ENCODE measurements at places on chromosomes 13 and 19.

DNA sequence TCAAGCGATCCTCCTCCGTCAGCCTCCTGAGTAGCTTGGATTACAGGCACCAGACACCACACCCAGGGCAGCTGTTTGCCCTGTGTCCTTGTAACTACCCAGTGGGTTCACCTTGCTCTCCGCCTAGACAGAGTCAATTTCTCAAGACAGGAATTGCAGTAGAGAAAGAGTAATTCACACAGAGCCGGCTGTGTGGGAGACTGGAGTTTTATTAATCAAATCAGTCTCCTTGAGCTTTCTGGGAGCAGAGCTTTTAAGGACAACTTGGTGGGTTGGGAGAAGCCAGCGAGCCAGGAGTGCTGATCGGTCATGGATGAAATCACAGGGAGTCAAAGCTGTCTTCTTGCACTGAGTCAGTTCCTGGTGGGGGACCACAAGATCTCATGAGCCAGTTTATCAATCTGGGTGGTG, 20.6 kb upstream of the ADGRE1 start:
- DNase-seq = no peak

- DNase-seq = no peak
These were observed 23.1 kb downstream of the PEPD start for GRCh38 chr19:33498391-33499000.

- no peak for DNase-seq
These were observed 139.4 kb downstream of the FREM2 start for GRCh38 chr13:38826182-38826813.

DNA sequence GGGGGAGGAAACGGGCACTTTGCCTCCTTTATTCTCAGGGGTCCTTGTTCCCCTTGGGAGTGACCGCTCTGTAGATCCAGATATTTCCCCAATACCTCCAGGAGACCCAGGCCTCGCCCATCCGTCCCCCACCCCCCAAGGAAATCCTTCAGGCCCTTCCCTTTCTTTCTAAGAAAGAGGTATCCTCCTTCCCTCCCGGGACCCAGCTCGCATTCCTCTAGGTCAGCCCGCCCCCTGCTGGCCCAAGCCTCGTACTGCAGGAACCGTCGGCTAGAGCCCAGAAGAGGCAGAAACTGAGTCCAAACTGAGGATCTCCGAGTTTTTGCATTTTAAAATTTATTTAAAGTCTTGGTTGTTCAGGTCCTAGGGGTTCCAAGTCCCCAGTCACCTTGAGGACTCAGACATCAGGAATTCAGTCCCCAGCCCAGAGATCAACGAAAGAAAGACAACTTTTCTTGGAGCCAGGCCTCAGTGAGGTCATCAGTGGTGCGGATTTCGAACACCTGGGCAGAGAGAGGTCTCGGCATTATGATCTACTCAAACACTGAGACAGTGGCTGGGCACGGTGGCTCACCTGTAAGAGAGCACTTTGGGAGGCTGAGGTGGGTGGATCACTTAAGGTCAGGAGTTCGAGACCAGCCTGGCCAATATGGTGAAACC, 7.5 kb upstream of the LRFN1 start:
- no peak for DNase-seq

DNA sequence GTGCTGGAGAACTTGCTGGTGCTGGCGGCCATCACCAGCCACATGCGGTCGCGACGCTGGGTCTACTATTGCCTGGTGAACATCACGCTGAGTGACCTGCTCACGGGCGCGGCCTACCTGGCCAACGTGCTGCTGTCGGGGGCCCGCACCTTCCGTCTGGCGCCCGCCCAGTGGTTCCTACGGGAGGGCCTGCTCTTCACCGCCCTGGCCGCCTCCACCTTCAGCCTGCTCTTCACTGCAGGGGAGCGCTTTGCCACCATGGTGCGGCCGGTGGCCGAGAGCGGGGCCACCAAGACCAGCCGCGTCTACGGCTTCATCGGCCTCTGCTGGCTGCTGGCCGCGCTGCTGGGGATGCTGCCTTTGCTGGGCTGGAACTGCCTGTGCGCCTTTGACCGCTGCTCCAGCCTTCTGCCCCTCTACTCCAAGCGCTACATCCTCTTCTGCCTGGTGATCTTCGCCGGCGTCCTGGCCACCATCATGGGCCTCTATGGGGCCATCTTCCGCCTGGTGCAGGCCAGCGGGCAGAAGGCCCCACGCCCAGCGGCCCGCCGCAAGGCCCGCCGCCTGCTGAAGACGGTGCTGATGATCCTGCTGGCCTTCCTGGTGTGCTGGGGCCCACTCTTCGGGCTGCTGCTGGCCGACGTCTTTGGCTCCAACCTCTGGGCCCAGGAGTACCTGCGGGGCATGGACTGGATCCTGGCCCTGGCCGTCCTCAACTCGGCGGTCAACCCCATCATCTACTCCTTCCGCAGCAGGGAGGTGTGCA, 587 bp downstream of the S1PR4 start:
- DNase-seq = no peak

DNA sequence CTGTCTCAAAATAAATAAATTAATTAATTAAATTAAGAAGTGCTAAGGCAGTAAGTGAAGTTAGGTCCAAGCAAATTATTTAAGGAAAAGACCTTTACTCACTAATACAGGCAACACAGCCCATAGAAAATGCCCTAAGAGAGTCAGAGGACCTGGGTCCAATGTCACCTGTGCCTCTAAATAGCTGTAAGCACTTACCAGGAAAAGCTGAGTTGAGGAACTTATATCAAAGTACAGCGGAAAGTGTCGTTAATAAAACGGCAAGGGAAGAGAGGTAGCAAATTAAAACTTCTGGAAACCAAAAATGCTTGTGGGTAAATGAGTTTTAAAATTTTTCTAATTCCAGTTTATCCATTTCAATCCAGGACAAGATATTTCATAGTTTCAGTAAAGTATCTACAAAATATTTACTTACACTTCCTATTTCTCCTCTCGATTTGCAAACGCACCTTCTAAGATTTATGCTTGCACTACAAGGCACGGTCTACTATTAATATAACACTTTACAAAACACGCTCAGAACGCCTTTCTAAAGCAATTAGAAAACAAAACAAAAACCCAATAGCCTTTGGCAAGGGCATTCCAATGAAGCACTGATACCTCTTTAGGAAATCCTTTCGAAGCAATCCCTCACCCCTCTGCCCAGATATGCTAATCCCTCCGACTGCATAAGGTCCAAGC, 963 bp downstream of the VPS36 start:
- DNase-seq = no peak

- no peak for DNase-seq
These were observed 10.0 kb downstream of the CFD start for GRCh38 chr19:869245-870177.

GRCh38 chr13:114161644-114162532, 17.2 kb upstream of the CFAP97D2 start:
- no peak for DNase-seq

GRCh38 chr19:3471954-3472655, 8.2 kb downstream of the SMIM24 start:
- DNase-seq = no peak

DNA sequence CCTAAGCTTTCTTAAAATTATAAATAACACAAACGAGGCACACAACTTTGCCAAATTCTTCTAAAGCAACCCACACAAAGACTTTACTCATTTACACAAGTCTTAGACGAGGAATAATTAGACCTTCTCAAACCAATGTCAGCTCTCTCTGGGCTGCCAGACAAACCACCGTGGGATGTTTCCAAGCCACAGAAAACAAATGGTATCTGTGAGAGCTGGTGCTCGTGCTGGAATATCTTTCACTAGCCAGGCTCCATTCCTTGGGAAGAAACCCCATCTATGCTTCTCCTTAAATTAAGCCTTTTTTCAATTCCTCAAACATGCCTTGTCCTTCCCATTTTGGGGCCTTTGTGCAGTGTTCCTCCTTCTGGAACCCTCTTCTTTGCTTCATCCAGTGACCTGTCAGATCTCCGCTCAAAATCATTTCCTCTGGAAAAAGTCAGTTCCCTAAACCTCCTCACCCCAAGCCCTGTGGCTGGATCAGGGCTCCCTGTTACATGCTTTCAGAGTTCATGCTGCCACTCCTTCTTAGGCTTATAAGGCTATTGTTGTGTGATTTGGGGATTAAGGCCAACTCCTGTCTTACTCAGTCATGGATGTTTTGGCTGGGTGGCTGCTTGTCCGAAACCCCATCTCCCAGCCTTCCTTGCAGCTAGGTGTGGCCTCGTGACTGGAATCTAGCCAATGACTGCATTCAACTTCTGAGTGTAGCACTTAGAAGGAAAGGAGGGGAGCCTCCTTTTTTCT, 64.2 kb upstream of the GTF2F2 start:
- no peak for DNase-seq

DNA sequence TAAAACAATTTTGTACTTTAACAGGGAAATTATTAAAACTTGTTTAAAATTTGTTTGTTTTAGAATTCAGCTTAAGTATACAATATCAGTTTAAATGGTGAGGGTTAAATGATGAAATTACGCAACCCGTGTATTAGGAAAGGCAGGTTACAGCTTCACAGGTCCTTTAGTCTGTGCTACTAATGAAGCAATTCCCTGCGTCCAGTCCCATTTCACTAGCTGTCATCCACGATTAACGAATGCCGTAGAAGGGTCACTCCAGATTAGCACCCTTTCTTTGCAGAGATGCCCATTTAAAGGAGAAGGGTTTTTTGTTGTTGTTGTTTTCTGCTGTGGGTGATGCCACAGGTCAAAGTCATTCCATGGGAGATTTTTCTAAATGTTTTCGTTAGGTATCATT, 457.6 kb upstream of the SLC10A2 start:
- DNase-seq = no peak

DNA sequence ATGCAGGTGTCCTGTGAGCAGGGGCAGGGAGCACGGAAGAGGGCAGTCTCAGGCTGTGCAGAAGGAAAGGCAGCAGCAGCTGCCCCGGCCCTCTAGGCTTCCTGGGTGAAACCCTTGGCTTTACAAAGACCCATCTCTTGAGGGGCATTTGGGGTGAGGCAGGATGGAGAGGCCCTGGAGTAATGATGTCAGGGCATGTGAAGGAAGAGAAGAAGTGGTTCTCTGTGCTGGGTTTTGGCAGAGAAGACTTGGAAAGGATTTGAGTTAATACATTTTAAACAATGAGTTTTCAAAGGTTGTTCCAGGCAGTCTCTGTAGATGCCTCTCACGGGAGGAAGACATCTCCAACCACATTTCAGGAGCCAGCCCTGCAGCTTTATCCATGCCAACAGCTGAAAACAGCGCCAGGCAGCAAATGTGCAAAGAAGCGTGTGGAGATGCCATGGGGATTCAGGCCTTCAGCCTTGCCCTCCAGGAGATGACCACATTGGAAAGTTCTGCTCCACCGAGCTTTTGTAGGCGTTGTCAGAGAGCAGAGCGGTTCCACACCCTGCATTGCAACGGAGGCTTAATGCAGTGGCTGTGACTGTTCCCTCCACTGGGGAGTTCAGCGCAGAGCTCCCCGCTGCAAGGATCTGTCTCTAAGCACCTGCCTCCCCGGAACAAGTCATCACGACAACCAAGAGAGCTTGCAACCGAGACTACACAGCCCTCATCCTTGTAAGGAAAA, 322.8 kb downstream of the UQCRFS1 start:
- DNase-seq = no peak

DNA sequence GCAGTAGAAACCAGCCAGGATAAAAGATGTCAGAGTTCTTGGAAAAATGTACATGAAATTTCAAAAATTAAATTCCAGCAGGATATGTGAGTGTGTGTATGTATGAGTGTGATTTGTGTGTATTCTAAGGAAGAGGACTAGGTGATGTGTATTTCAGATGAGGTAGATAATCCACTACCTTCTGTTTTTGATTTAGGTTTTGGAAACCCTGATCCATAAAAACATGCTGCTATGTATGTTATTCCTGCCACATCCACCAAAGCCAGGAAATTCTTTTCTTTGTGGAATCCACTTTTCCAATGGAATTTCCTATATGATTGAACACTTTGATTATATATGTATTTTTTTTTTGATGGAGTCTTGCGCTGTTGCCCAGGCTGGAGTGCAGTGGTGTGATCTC, 276.9 kb downstream of the UQCRFS1 start:
- DNase-seq = no peak

- no peak for DNase-seq
These were observed 24.1 kb downstream of the OLFM4 start for GRCh38 chr13:53052675-53053074.

GRCh38 chr19:6801485-6802086, 29.1 kb downstream of the VAV1 start:
- DNase-seq = no peak

DNA sequence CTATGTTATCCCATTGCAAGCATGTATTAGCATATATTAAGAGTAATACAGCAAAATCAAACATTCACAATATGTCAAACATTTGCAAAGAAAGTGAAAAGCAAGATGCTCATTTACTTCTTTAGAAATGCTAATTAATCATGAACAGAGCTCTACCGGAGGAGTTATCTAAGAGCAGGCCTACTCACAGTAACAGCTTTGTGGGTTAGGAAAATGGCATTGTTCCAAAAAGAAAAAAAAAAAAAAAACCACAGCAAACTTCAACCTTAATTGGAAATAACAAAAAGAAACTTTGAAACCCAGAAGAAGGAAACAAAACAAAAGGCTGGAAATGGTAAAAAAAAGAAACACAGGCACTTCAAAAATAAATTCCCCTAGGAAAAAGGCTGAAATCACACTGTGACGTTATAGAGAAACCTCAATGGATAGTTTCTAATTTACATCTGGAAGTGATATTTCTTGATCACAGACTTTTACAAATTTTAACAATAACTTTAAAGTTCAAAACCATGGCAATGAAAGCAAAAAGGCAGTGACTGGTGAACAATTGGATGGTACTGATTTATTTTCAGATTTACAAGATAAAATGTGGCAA, 1236.8 kb upstream of the SPRY2 start:
- no peak for DNase-seq

DNA sequence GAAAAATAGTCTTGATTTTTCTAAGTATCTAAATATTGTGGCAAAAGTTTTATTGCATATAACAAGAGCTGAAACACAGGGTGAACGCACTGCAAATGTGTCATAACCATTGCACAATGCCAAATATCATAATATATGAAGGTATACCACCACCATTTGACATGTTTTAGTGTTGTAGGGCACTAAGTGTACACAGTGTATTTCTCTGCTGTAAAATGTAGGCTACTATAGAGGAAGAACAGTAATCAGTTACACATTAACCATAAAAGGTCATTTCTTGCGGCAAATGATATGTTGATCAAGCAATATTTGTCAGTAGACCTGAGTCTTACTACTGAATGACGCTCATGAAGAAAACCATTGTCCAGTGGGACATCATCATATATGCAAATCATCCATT, 18.3 kb upstream of the KLF5 start:
- no peak for DNase-seq

- no peak for DNase-seq
These were observed 6.7 kb downstream of the DYRK1B start for GRCh38 chr19:39827216-39827615.

DNA sequence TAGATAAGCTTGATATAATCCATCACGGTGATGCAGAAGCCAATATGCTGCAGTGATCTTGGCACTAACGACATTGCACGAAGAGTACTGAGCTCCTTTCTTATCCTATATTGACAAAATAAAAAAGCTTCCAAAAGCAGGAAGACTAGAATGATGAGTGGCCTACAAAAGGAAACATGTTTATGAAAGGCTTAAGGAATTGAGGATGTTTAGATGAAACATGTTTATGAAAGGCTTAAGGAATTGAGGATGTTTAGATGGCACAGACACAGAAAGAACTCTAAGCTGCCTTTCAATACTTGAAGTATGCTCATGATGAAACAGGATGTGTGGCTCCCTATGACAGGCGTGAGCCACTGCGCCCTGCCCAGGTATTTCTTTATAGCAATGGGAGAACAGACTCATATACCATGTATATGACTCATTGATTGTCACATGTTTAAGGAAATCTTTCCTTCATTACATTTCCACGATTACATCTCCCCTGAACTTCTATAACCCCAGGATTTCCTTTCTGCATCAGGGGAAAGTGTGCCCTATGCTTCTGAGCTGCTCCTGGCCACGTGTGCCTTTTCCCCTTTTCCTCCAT, 690.8 kb upstream of the ARGLU1 start:
- DNase-seq = no peak

Data from vagina (tissue), 2 donors.